ENCODE measurements at places on chromosomes 16 and 17.

DNA sequence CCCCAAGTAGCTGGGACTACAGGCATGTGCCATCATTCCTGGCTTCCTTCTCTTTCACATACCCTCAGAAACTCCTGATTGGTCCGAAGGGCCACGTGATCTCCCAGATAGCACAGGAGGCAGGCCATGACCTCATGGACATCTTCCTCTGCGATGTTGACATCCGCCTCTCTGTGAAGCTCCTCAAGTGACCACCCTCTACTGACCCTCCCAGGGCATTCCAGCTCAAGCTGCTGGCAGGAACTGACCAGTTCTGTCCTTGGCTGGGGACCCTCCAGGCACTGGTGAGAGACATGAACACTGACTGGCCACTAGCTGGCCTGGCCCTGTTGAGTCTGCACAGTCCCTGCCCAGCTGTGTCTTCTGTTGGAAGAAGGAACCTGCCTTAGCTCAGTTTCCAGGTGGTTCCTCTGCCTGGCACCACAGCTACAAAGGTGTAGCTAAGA, 5.6 kb downstream of the ERAL1 start:
- DNase-seq, result no peak

DNA sequence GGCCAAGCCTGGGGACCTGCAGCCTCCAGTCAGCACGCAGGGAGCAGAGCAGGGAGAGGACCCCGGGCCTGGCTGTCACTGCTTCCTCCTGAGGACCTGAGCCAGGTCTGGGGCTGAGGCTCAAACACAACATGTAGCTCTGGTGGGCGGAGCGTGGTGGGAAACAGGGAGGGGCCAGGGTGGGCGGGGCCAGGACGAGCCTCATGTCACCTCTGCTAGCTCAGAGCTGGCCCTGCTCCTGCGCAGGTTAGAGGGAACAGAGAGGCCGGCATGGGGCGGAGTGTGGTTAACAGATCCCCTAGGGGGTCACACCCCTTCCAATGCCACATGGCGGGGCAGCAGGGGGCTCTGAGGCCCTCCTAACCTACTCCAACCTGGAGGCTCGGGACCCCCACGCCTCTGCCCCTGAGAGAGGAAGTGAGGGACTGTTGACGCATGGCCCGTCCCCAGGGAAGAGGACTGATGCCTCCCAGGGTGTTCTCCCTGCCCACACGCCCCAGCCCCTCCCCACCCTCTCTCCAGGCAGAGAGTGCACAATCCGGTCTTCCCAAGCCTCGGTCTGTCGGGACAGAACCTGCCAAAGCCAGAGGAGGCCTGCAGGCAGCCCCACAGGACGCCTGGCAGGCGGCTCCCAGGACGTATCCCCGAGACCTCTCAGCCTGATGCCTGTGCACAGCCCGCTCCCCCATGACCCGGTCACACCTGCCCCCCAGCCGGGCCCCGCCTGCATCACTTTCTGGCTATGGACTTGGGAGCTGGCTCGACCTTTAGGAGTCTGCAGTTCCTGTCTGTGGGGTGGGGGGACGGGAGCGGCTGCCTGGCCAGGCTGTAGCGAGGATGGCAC, 15.2 kb downstream of the PIEZO1 start:
- no peak for DNase-seq

DNA sequence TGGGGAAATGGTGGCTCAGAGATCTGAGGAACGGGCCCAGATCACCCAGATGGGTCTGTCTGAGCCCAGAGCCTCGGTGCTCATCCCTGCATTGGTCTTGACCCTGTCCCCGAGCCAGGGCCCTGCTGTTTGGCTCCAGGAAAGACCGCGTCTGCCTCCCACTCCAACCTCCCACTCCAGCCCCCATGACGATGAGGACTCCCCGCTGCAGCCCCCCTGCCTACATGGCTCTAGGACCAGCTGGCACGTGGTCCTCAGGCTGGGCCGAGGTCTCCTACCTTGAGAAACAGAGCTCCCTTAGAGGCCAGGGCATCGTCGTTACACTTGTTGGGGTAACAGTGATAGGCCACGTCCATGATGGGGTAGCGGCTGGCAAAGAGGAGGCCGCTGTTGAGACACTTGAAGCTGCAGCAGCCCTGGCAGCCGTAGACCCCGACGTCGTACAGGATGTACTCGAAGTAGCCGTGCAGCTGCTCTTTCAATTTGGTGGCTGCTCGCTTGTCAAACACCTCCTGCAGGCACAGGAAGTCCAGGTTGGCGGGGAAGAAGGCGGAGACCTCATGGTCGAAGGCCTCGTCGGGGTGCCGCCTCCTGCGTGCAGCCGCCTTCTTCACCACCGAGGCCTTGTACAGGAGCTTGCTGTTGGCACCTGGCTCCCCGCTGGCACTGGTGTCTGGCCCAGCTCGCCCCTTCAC, 59.9 kb downstream of the PRMT7 start:
- DNase-seq, result no peak

GRCh38 chr17:45863857-45864654, 19.4 kb downstream of the SPPL2C start:
- no peak for DNase-seq

DNA sequence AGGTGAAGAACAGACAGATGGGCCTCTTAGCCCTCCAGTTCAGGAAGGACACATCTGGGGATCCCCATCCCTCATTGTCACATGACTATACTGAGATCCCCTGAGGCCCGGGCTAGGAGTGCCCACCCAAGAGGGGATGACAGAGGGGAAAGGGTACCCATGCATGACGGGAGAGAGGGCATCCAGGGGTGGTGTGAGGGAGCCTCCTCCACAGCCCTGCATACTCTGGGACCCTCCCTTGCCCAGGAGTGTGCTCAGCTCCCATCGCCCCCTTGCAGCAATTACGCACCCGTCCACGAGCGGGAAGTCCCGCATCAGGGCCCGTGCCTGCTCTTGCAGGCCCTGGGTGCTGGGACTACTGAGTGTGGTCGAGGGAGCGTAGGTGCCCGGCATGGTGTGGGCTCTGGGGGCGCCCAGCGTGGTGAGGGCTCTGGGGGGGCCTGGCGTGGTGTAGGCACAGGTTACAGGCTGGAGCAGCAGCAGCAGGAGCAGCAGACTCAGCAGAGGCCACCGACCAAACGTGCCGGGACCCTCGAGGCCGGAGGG, 6.5 kb downstream of the DPEP2 start:
- DNase-seq, result no peak

DNA sequence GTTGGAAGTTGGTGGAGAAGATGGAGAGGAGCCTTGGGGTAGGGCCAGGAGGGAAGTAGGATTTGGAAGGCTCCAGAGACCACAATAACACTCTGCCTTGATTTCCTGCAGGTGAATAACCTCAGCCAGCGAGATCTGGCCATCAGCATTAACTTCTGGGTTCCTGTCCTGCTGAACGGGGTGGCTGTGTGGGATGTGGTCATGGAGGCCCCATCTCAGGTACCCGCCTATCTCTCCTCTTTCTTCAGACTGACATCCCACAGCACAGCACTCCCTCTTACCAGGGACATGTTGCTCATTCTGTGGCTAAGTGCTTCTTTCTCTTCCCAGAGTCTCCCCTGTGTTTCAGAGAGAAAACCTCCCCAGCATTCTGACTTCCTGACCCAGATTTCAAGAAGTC, 4.9 kb downstream of the COX6A2 start:
- no peak for DNase-seq

- no peak for DNase-seq
These were observed 20.1 kb downstream of the PMP22 start for GRCh38 chr17:15245054-15245453.

DNA sequence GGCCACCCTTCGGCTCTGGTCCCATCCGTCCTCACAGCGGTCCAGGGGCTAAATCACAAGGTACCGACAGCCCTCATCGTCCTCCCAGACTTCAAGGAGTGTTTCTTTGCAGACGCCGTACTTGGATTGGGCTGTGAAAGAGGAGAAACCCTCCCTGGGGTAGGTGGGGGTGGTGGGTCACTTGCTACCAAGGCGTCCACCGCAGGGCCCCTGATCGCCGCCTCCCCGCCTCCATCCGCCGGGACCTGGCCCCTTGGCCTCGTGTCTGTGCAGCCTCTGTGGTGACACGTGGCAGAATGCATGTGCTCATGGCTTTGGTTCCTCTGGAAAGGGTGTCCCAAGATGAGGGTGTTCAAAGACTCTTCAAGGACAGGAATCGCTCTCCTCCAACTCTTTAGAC, 151.4 kb downstream of the BANP start:
- no peak for DNase-seq

- no peak for DNase-seq
These were observed 478.8 kb downstream of the NPIPA7 start for GRCh38 chr16:16857603-16858283.

GRCh38 chr17:6713130-6713917, at the start of gene SLC13A5:
Gene SLC13A5, minus strand, starts transcription at chr17:6713369. Its CDS starts 36 bp downstream, at chr17:6713333.
- no peak for DNase-seq

- DNase-seq, result no peak
These were observed 6.8 kb downstream of the COTL1 start for GRCh38 chr16:84611041-84611440.

All from non-pigmented ciliary epithelial cell (primary cell).